Activated T-helper 1 cell treated with anti-CD3 and anti-CD28 coated beads, Interleukin-12 subunit alpha, Interleukin-12 subunit beta, Interleukin-2, Interleukin-4 antibody, amounts not matched to agents 30 ng/mL and 10 ng/mL and 1 ng/mL, durations not matched to agents 14 hours and 24 hours and 36 hours (primary cell): ENCODE measurements at places on chromosomes 6 and 20. TPM values are rescaled to one million over a fixed set of nuclear protein-coding genes. Genes with fewer than 3 reads are reported as not detected.

OR2J3 gene
- total RNA-seq: not detected in 2 replicates

SLCO4A1 gene
- 47.6 and 49.8 TPM in 2 replicates for total RNA-seq

MRPL2 gene
- 89.6 and 97.4 TPM in 2 replicates for total RNA-seq

TMEM74B gene
- total RNA-seq: 0.36 and 0.61 TPM in 2 replicates

TAAR8 gene
- total RNA-seq: not detected in 2 replicates

BRPF3 gene
- 22.0 and 25.9 TPM in 2 replicates for total RNA-seq

SRMS gene
- not detected in 2 replicates for total RNA-seq

ZNFX1 gene
- 68.9 and 70.4 TPM in 2 replicates for total RNA-seq

C6orf141 gene
- total RNA-seq: not detected in 2 replicates

HLA-DQB1 gene
- total RNA-seq: 4.3 and 4.7 TPM in 2 replicates

PXMP4 gene
- 7.3 and 7.9 TPM in 2 replicates for total RNA-seq

ADGRG6 gene
- total RNA-seq: not detected in 2 replicates

RIPOR2 gene
- total RNA-seq: 30.8 and 31.1 TPM in 2 replicates

JAG1 gene
- 1.3 and 1.4 TPM in 2 replicates for total RNA-seq

CST2 gene
- total RNA-seq: not detected in 2 replicates

EYA2 gene
- total RNA-seq: not detected in 2 replicates

PPDPF gene
- 117 and 122 TPM in 2 replicates for total RNA-seq

GRCh38 chr6:154537511-154538325 is 27.2 kb upstream of the CNKSR3 start:
- no peak for DNase-seq

GRCh38 chr20:17810847-17811627 is 111.3 kb downstream of the BANF2 start:
- no peak for DNase-seq

DNA sequence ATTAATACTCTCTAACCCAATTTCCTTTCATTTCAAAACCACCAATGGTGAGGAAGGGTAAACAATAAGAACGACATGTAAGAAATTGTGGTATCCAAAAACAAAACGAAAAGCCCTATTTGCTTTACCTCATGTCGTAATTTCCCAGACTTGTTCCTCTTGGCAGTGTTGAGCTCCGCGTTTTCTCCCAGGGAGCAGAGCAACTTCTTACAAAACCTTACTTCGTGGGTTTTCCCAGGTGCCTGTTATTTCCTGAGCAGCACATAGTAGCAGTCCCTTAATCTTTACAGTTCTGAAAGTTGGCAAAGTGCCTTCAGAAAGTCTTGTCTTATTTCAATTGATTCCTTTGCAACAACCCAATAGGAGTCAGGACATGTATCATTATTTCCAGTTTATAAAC is 207.9 kb upstream of the MARCKS start:
- no peak for DNase-seq

GRCh38 chr20:14918281-14918680 is 580.9 kb upstream of the FLRT3 start:
- DNase-seq: no peak

- no peak for DNase-seq
Observed at GRCh38 chr6:44554861-44555260, 167.4 kb downstream of the CDC5L start.

DNA sequence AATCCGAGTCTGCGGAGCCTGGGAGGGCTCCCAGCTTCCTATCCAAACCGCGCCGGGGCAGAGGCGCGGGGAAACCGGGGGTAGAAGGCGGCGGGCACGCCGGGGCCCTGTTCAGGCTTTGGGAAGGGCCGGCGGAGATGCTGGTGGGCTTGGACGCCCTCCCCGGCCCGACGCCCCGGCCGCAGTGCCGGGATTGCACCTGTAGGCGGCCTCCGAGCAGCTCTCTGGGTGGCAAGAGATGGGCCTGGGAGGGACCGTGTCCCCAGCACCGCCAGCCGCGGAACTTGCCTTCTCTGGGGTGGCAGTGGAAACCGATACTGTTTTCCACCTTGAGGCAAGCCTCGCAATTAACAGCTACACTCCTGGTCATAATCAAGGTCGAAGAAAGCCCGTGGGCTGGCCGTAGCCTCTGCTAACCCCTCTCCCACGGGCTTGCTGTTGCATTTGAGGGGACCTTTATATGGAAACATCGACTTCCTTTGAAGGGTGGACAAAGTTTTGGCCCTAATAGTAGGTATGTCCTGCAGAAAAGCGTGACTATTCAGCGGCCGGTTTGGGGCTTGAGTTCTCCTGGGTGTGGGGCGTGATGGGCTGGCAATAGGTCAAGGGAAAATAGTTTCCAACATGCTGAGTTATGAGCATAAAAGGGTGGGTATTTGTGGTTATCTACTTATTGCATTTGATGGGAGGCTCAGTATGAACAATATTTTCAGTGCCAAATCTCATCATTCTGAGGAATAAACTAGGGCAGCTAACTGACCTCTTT is 1.1 kb upstream of the JAG1 start:
- DNase-seq: peak; percentile 22

GRCh38 chr6:52976149-52976548 is 18.9 kb downstream of the GSTA4 start:
- DNase-seq: no peak

- DNase-seq: no peak
Observed at GRCh38 chr6:25898289-25898977, 24.4 kb upstream of the SLC17A3 start.

DNA sequence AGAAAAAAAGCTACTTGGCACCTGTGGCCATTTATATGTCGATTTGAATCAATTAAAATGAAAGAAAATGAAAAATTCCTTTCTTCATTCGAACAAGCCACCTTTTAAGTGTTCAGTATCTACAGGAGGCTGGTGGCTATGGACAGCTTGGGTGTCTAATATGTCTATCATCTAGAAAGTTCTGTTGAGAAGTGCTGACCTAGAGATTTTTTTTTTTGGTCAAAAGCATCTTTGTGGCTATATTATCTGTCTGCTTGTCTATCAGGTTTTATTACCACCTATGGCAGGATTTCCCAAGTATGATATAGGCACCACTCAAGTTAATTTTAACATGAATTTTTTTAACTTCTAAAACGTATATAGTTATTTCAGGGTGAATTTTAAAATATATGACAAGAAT is 250.8 kb downstream of the TSHZ2 start:
- DNase-seq: no peak

GRCh38 chr20:45365444-45365970 is 2.6 kb downstream of the SYS1 start:
- no peak for DNase-seq

DNA sequence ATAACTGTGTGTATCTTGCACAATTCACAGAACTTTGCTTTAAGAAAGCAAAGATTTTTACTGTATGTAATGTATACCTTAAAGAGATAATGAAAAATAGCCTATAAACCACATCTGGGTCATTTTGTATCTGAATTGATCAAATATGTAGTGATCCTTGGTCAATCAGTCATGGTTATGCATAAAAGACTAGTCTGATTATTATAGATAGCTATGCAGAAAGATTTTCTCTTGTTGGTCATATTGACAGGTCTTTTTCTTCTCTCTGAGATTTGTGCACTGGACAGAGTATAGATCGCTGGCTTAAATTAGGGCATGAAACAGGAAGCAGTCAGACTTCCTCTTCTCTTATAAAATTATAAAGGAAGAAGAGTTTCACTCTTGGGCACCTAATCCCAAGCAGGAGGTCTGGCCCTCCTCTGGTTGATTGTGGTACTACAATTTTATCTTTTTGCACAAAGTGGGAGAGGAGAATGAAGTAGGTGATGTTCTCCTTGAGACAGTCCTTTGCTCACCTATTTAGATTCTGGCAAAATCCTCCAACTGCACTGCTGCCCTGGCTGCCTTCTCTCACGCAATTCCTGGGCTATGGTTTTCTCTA is 380.9 kb upstream of the RGS17 start:
- DNase-seq: no peak

- peak; percentile 74 for DNase-seq
Observed at GRCh38 chr20:50478162-50478990, 31.8 kb upstream of the PTPN1 start.

- no peak for DNase-seq
Observed at GRCh38 chr6:14092838-14093789, 24.5 kb upstream of the CD83 start.

- DNase-seq: no peak
Observed at GRCh38 chr6:3017304-3017703, 17.6 kb downstream of the NQO2 start.

DNA sequence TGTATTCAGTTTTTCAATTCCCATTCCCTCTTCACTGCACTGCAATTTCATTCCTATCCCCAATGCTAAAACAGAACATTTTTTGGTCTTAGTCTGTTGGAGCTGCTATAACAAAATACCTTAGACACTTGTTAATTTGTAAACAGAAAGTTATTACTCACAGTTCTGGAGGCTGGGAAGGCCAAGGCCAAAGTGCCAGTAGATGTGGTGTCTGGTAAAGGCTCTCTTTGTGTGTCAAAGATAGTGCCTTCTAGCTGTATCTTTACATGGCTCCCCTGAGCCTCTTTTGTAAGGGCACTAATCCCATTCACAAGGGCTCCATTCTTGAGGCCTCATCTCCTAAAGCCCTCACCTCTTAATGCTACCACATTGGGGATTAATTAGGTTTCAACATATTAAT is 40.0 kb downstream of the PHIP start:
- DNase-seq: no peak

DNA sequence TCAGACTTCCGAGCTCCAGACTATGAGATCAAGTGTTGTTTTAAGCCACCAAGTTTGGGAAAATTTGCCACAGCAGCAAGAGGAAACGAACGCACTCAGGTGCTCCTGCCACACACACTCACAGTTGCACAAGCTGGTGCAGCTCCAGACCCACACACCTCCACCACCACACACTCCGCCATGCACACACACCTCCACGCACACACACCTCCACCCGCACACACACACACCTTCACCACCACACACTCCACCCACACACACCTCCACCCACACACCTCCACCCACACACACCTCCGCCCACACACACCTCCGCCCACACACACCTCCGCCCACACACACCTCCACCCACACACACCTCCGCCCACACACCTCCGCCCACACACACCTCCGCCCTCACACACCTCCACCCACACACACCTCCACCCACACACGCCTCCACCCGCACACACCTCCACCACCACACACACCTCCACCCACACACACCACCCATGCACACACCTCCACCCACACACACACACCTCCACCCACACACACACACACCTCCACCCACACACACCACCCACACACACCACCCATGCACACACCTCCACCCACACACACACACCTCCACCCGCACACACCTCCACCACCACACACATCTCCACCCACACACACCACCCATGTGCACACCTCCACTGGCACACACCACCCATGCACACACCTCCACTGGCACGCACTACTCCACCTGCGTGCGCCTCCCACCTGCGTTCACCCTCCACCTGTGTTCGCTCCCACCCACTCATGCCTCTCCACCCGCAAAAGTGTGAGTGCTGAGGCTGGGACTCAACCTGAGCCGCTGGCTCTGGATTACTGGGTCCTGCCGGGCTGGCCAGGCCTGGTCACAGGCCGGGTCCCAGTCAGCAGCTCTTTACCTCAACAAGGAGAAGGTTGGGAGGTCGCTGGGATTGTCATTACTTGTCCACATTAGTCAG is 175.6 kb downstream of the BMP7 start:
- DNase-seq: no peak

- DNase-seq: no peak
Observed at GRCh38 chr6:49001856-49002541, 461.1 kb downstream of the MMUT start.

DNA sequence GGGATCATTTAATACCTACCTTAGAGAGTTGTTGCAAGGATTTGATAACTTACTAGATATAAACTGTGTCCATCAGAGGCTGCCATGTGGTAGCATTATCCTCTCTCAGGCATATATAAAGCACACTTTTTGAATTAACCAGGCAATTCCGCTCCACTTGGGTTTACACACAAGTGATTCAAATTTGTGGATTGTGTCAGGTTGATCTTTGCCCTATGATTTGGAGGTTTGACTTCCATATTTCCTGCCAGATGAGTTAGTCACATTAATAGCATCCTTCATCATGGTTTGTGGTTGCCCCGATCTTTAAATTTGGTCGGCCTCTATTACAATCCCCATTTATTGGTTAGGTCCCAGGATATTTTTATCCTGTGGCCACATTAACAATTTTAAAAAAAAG is 44.8 kb upstream of the CTAGE9 start:
- DNase-seq: no peak

DNA sequence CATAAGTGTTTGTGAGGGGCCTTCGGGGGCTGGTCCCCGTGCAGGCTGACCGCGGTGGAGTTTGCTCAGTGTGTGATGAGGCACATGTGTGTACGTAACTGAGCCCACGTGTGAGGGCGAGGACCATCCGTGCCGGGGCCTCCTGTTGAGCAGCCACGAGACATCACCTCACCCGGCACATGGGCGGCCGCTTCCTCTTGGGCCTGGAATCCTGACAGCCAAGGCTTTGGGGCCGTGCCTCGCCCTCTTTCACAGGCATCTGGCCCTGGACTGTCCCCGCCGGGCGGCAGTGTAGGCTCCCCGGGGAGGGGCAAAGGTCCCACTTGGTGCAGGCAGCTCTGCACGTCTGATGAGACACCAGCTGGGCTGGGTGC is 202.3 kb downstream of the DLL1 start:
- DNase-seq: no peak

- DNase-seq: no peak
Observed at GRCh38 chr6:21455071-21455470, 138.5 kb upstream of the SOX4 start.

GRCh38 chr20:15561707-15562404 is 1011.4 kb downstream of the KIF16B start:
- no peak for DNase-seq

DNA sequence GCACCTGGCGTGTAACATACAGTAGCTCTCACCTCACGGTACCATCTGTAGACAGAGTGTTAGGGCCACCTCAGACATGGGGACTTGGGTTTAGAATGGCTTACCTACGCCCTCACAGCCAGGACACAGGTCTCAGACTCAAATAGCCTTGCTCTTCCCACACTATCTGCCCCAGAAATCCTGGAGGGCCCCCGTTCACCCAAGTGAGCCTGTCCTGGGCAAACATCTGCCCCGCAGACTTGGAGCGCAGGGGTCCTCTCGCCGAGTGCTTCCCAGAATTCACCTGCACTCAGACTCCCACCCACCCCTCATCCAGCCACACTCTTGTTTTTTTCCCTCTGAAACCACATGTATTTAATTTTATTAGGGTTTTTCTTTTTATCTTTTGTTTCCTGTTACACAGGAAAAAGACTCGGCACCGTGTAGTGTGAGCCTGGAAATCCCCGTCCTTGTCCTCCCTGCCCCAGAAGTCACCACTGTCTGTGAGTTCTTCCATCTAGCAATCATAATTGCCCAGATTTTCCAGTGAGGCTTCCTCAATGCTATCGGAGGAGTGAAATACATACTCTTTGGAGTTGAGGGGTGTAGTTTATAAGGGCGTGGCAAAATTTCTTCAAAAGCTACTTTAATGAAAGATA is 17.1 kb upstream of the MAP1LC3A start:
- DNase-seq: no peak
